ENCODE measurements at places on chromosomes 5 and 9.

DNA sequence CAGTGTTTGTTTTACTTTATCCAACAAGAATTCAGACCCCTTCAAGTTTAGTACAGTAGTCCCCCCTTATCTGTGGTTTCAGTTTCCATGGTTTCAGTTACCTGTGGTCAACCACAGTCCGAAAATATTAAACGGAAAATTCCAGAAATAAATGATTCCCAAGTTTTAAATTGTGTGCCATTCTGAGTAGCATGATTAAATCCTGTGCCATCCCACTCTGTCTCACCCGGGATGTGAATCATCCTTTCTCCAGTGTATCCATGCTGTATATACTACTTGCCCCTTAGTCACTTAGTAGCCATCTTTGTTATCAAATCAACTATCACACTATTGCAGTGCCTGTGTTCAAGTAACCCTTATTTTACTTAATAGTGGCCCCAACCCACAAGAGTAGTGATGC, 153.8 kb upstream of the RASA1 start:
- no peak for DNase-seq

DNA sequence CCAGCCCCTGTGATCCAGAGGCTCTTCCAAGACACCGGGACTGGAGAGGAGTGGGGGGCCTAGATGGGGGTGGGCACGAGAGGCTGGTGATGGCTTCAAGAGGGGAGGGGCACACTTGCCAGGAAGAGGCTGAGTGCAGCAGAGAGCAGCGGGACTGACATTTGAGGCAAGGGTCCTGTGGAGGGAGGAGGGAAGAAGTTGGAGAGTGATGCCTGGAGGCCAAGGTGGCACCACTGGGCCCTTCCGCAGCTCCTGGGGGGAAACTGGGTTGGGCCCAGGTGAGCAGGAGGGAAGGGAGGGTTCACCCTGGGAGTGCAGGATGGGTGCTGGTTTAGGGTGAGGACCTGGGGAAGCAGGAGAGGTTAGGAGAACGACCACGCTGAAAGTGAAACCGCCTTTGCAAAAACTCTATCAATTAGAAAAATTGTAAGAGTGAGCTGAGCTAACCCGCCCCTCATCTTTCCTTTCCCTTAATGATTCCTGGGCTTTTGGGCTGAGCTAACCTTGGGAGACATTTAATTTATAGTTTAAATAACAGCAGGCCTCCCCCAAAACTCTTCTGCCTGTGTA, 26.2 kb downstream of the ABO start:
- DNase-seq = no peak

DNA sequence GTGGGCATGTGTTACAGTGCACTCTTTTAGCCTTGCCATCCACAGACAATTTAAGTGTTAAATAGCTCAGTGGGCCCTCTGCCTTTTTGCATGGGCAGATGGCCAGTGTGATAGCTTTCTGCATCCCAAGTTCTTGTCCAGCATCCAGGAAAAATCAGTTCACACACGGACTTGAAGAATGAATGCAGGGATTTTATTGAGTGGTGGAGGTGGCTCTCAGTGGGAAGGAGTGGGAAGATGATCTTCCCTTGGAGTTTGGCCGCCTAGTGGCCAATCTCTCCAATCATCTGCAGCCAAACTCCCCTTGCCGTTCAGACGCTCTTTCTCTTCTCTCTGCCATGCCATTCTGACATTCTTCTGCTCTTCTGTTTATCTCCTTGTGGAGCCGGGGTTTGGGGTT, 322.4 kb upstream of the GRAMD2B start:
- DNase-seq = no peak

GRCh38 chr9:78314550-78314949, 17.6 kb downstream of the PSAT1 start:
- DNase-seq = no peak

- DNase-seq = no peak
Measured at GRCh38 chr5:52746539-52746938, 41.2 kb upstream of the ITGA1 start.

DNA sequence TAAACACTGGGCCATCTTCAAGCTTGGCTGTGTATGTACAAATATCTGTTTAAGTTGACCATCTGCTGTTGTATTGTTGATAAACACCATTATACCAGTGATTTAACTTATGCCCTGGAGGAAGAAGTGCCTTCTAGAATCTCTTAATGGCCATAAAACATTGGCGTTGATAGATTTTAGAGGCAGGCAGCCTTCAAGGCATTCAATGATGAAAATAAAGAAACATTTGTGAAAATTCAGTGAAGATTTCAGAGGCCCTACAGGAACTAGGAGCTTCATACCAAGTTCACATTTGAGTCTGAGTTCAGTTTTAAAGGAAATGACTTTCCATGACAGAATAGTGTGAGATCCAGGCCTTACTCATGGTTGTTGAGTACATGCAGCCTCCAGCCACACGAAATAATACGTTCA, 52.2 kb downstream of the MAP1B start:
- DNase-seq = no peak

DNA sequence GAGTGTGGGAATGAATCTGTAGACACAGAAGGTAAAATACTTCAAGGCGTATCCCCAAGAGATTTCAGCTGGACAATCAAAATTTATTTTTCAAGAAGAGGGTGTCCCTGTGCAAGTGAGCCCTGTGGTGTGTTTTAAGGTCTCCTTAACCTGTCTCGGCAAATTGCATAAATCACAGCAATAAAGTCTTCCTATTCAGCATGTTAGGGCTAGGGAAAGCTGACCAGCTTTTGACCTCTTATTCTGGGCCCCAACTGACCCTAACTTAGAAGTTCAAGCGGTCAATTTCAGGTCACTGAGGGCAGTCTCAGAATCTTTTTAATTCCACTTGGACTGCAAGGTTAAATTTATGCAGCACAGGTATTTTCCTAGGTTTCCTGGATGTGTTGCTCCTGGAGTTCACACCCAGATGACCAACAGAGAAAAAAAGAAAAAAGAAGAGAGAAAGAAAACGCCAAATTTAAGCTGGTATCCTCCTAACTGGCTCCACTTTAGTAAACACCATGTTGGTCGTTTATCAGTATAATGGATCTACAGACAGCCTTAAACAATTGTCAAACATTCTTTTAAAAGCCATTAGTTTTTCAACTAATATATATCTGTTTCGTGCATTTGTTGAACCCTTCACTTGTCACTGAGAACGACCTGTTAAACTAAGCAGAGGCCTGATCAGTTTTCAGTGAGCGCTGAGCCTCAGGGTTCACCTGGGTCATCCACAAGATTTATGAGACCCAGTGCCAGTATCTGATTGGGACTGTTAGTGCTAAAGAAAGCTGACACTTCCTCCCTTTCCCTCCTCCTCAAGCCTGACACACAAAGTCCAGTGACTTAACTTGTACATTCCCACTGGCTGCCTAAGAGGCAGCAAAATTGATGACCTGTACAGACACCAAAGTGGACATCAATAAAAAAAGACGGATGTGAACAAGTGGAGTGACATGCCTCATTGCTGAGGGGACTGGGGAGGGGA, 546.1 kb downstream of the NR2F1-AS1 start:
- DNase-seq = no peak

DNA sequence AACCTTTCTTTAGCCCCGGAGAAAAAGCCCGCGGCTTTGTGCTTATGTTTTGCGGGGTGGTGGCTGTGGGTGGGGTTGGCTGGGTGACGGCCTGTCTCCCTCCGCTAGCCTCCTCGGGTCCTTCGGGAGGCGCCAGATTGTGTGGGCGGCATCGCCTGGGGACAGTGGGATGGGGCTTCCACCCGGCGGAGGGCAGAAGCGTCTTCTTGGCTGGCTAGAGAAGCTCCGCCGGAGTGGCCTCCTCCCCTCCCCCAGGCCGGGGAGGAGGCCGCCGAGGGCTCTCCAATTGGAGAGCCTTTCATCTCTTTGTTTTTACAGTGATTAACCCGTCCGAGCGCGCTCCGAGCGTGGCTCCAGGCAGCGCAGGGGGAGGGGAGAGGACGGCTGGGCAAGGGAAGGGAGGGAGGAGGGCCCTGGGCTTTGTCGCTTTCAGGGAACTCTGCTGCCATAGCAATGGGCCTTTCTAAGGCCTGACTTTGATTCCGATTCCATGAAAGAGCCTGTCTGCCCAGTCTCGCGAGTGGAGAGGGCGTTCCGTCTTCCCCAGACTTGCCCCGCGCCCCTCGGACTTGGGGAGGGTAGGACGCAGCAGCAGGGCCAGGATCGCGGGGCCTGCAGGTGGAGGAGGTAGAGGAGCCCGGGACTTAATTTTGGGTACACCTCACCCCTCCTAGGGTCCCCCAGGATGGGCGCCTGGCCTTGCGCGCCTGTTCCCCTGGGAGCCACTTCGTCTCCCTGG, 36.7 kb upstream of the TIFAB start:
- peak; percentile 65 for DNase-seq

GRCh38 chr5:132971483-132972435, 8.3 kb upstream of the AFF4 start:
- DNase-seq = no peak

GRCh38 chr5:96648023-96648422, 14.2 kb upstream of the CAST start:
- no peak for DNase-seq

GRCh38 chr5:6731465-6732237, 18.4 kb downstream of the TENT4A start:
- no peak for DNase-seq

DNA sequence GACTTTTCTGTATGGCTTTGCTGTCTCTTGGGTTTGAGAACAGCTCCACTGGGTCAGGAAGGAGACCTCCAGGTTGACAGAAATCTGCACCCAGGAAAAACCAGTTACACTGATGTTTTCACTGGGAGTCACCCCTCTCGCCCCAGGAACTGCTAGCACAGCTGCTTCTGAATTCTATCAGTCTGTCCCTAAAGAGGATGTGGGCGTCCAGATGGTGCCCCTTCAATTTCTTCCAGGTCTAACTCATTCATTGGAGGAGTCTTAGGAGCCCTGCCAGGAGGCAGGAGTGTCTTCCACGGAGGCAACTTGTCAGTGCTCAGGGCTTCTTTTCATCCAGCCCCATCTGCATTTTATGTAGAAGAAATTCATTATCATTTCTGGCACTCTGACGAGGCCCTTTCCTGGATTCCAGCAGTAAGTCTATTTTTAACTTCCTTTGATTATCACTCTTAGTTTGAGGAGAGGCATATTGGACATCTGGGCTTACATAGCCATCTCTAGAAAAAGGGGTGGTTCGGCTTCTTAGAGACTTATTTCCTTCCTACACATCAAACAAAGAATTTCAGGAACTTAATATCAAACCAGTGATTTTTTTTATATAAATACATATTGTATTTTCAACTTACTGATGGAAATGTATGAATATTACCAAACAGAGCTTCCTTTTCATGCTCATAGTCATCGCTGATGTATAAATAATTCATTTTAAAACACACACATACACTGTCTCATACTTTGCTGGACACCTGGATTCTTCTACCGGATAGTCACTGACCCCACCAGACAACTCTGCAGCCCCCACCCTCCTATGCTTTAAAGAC, 148.8 kb downstream of the IRX2 start:
- DNase-seq = no peak

GRCh38 chr9:72915659-72916058, 37.2 kb downstream of the ALDH1A1 start:
- DNase-seq = no peak

- no peak for DNase-seq
Measured at GRCh38 chr5:150945947-150946346, 41.2 kb upstream of the ZNF300 start.

- DNase-seq = no peak
Measured at GRCh38 chr9:33881635-33882034, 64.7 kb downstream of the UBE2R2 start.

DNA sequence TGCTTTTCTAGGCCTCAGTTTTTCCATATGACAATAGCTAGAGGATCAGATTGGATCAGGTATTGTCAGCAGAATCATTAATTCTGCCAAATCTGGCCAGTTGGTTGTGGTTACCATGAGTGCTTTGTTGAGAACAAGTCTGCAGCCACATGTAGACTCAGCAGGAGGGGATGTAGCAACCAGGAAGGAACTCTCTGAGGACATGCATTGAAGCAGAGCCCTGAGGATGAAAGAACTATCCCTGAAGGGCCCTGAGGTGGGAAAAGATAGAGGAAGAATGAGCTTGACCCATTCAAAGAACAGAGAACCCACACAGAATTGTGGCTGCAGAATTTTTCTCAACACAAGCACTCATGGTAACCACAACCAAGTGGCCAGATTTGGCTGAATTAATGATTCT, 60.1 kb upstream of the AFAP1L1 start:
- DNase-seq = no peak

All from NCI-H345 (cell line).